Suprapubic skin (tissue), 4 donors: ENCODE measurements at places on chromosomes 1 and 21. TPM values are rescaled to one million over a fixed set of nuclear protein-coding genes. Genes with fewer than 3 reads are reported as not detected.

GRCh38 chr1:21517660-21518480 is 8.6 kb downstream of the ALPL start:
- H3K27ac ChIP-seq: peak overlapping the region; percentile 71
- H3K4me1 ChIP-seq: peaks cover 3% of the 10 kb centered on the region
- H3K27me3 ChIP-seq: peaks cover 11% of the 10 kb centered on the region
- no peaks in the 10 kb centered on the region for H3K36me3 ChIP-seq
- no peak overlapping the region for H3K4me3 ChIP-seq

GRCh38 chr21:38303300-38303699 is 46.5 kb downstream of the KCNJ15 start:
- no peaks in the 10 kb centered on the region for H3K27me3 ChIP-seq
- DNase-seq: peak; percentile 86
- no peak overlapping the region for H3K27ac ChIP-seq
- H3K4me3 ChIP-seq: no peak overlapping the region

DNA sequence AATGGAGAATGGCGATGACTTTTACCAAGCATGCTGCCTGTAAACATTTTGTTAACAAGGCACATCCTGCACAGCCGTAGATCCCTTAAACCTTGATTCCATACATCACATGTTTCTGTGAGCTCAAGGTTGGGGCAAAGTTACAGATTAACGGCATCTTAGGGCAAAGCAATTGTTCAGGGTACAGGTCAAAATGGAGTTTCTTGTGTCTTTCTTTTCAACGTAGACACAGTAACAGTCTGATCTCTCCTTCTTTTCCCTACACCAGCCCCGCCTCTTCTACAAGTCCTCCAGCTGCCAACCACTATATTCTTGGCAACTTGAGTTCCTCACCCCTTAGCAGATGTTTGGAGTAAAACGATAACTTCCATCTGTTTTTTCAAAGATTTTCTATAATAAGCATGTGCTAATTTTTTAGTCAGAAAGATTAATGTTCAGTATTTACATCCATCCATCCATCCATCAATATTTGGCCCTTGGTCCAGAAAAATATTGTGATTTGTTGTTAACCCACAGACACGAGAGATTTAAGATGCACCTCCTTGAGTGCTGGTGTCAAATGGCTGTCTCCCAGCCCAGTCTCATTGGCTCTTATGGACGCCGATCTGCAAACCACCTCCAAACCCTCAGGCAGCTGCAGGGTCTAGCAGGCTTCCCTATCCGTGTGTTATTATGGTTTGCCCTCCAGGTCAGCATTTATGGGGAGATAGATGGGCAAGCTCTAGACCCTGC is 3.8 kb downstream of the DNALI1 start:
- H3K4me3 ChIP-seq: no peak overlapping the region
- H3K27me3 ChIP-seq: no peaks in the 10 kb centered on the region
- no peak for DNase-seq
- H3K36me3 ChIP-seq: peaks cover 8% of the 10 kb centered on the region
- no peak overlapping the region for H3K27ac ChIP-seq

- no peaks in the 10 kb centered on the region for H3K27me3 ChIP-seq
- no peak overlapping the region for H3K27ac ChIP-seq
- H3K4me1 ChIP-seq: no peaks in the 10 kb centered on the region
- DNase-seq: no peak
- H3K4me3 ChIP-seq: no peak overlapping the region
These were observed 9.0 kb downstream of the TSACC start for GRCh38 chr1:156347331-156347730.

DNA sequence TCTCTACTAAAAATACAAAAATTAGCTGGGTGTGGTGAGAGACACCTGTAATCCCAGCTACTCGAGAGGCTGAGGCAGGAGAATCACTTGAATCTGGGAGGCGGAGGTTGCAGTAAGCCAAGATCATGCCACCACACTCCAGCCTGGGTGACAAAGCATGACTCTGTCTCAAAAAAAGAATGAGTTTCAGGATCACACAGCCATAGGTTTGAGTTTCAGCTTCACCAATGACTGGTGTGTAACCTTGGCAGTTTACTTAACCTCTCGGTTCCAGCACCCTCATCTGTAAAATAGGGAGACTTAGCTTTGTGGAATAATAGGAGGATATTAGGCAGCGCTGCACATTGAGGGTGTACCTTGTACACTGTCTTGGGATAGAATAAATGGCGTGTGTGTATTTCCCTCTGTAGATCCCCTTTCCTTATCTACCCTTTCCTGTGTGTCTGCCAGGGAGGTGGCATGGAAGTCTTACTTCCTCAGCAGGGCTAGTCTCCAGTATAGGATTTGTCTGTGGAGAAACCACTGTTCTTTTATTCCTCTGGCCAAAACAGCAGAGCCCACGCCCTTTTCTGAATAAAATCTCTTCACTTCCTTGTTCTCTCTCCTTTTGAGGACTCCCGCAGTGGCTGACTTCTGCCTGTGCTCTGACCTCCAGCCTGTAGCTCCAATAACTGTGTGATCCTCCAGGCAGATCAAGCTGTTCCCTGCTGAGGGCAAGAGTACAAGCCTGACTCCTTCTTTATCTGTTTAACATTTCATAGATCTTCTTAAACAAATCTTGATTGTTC is 90.4 kb downstream of the HHAT start:
- no peak overlapping the region for H3K4me3 ChIP-seq
- H3K27me3 ChIP-seq: no peaks in the 10 kb centered on the region
- no peaks in the 10 kb centered on the region for H3K36me3 ChIP-seq
- no peak for DNase-seq
- peaks cover 2% of the 10 kb centered on the region for H3K4me1 ChIP-seq

DNA sequence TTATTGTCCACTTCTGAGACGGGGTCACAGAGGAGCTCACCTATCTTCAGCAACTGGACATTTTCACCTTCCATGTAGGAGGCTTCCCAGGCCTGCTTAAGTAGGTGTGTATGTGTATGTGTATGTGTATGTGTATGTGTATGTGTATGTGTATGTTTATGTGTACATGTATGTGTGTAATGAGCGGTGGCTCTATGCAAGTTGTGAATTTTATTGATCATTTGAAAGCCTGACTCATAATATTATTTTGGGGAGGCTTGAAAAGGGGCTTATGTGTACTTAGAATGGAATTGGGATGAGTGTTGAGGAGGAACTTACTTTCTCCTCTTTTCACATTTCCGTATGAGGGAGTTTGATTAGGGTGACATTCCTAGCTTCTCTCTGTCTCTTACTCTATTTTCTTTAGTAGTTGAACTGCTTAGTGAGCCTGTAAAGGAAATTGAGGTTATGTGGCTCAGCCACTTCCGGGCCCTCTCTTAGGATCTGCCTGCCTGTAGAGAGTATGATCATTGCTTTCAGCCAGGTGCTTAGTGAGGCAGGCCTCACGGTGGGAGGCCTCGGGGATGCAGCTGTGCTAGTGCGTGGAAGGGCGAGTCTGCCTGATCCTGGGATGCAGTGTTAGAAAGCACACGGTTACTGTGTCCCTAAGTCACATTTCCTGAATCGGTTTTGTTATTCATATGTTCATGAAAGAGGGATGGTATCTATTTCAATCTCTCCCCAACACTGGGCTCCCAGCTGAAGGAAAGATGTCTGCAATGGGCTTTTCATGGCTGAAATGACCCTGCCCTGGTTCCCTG is 61.0 kb downstream of the IER5 start:
- DNase-seq: peak; percentile 19
- H3K27me3 ChIP-seq: no peaks in the 10 kb centered on the region
- no peak overlapping the region for H3K4me3 ChIP-seq
- H3K36me3 ChIP-seq: no peaks in the 10 kb centered on the region
- no peak overlapping the region for H3K27ac ChIP-seq

DNA sequence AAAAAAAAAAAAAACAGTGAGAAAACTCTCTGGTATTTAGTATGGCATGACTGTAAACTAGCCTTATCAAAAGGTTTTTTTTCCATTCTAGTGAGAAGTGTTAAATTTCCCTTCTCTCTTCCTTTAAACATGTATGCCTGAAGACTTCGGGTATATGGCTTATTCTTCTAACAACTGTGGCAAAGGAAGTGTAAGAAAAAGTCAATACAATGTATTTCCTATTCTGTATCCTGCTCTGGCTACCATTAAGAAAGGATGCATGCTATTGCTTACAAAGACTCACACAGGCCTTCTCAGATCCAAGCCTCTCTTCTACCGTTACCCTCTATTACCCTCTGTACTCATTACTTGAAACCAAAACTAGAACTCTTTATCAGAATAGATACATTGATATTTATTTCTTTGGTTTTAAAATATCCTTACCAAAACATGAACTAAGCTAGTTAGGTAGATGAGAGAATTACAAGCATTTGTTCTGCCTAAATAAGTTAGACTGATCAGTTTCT is 8.4 kb downstream of the CEPT1 start:
- H3K27ac ChIP-seq: no peak overlapping the region
- no peaks in the 10 kb centered on the region for H3K27me3 ChIP-seq
- peaks cover 50% of the 10 kb centered on the region for H3K36me3 ChIP-seq
- H3K4me1 ChIP-seq: peaks cover 2% of the 10 kb centered on the region
- H3K4me3 ChIP-seq: no peak overlapping the region
- no peak for DNase-seq

GRCh38 chr21:39499156-39499555 is 47.4 kb downstream of the SH3BGR start:
- no peak for DNase-seq
- no peaks in the 10 kb centered on the region for H3K27me3 ChIP-seq
- H3K4me3 ChIP-seq: no peak overlapping the region
- no peaks in the 10 kb centered on the region for H3K4me1 ChIP-seq

DNA sequence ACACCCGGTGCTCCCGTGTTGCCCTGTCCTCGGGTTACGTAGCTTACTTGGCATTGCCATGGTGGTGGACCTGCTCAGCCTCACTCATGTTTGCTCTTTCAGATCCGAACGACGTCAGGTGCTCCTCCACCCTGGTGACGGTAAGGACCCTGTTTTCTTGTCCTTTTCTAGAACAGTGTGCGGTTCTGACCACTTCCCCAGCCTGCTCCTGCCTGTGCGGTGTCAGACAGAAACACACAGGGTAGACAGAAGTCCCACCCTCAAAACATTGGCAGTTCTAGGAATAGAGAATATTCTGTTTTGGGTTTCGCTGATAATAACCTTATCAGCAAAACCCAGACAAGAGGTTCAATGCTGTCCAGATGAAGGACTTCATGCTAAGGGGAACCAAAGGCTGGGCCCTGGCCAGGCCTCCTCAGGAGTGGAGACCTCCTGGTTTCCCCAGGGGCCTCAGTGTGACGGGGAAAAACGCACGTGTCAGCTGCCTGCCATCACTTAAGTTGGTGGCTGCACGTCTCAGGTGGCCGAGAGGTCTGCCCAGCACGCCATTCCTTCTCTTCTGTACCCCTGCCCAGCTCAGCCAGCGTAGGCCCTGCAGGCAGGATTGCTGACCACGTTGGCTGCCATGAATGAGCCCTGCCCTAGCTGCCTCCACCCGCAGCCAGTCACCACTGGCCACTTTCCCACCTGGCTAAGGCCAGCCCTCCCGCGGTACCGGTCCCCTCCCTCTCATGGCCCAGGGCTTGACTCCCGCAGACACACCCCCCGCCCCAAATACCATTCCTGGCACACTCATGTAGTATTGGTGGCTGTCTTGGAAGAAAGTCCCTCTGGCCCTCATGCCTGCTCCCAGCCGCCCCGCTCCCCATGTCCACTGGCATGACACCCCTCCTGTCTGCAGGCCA is 33.6 kb downstream of the SLC37A1 start:
- no peak overlapping the region for H3K4me3 ChIP-seq
- DNase-seq: no peak
- H3K27ac ChIP-seq: no peak overlapping the region
- no peaks in the 10 kb centered on the region for H3K27me3 ChIP-seq
- H3K4me1 ChIP-seq: no peaks in the 10 kb centered on the region
- peaks cover 46% of the 10 kb centered on the region for H3K36me3 ChIP-seq

DNA sequence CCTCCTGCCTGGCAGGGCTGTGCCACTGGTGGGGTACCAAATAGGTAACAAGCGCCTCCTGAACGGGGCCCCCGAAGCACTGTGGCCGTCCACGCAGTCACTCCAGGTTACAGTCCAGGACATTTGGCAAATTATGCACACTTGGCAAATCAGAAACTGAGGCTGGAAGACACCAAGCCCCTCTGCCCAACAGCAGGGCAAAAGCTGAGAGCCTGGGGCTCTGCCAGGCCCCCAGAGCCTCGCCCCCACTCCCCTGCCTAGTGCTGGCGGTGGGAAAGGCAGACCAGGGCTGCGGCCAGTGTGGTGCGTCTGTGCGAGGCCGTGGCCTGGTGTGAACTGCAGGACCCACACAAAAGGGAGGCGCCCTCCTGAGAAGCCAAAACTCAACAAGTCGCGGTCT is 9.4 kb downstream of the PANK4 start:
- DNase-seq: no peak
- H3K36me3 ChIP-seq: peaks cover 99% of the 10 kb centered on the region
- H3K4me1 ChIP-seq: no peaks in the 10 kb centered on the region
- H3K4me3 ChIP-seq: no peak overlapping the region
- H3K27me3 ChIP-seq: no peaks in the 10 kb centered on the region
- no peak overlapping the region for H3K27ac ChIP-seq

DNA sequence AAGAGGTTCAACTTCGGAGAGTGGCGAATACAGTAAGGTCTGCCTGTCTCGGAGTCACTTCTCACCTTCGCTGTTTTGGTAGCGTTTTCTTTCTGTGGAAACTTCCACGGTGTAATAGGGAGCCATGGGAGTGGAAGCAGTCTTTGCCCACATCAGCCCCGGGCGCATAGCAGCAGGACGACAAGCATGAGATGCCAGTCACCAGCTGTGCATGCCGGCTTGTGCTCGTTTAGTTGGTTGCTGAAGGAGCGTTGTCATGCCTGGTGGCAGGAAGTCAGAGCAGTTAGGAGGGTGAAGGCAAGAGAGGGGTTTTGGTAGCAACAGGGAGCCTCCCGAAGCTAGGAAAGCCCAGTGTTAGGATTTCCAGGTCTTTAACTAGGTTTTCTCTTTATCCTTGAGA is 58.8 kb downstream of the MRPS6 start:
- DNase-seq: no peak
- peaks cover 8% of the 10 kb centered on the region for H3K36me3 ChIP-seq
- H3K4me1 ChIP-seq: peaks cover 37% of the 10 kb centered on the region

DNA sequence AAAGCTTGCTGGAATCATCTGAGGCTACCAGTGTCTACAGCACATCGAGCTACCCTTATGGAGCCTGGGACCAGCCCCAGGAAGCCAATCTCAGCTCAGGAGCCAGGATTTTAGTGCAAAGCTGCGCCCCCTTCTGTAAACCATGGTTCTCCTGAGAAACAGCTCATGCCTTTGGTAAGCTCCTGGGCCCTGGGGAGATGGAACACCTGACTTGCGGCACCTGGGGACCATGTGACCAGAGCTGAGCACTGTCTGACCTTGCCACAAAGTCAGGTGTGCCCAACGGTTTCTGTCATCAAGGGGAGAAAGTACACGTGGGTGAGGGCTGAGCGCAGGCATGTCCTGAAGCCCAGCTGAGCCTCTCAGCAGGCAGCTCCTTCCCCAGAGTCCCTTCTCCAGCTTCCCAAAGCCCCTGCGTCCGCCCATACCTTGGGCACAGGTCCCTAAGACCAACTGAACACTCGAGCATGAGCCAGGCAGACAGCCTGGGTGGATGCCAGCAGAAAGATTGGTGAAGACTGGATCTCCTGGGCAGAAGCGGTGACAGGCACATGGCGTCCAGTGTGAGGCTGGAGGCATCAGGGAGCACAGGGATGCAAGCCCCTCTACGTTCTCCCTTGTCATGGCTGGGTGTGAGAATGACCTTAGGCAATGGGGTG is 57.9 kb upstream of the TENT5B start:
- peaks cover 16% of the 10 kb centered on the region for H3K4me1 ChIP-seq
- DNase-seq: no peak
- no peak overlapping the region for H3K4me3 ChIP-seq

ADAM30 gene
- total RNA-seq: not detected

KIF21B gene
- 0.65 TPM for total RNA-seq

SPATA1 gene
- total RNA-seq: not detected

C1orf185 gene
- total RNA-seq: not detected

PDPN gene
- 35.5 TPM for total RNA-seq

DCST1 gene
- 0.55 TPM for total RNA-seq

C2CD4D gene
- total RNA-seq: 7.3 TPM

STIL gene
- total RNA-seq: 4.1 TPM

SYT2 gene
- not detected for total RNA-seq

OLFML2B gene
- total RNA-seq: 4.0 TPM
